Hematopoietic multipotent progenitor cell treated with erythropoietin and hydrocortisone succinate and interleukin-3 and kit ligand, for 6 days (in vitro differentiated cells): ENCODE measurements at places on chromosomes 6 and 20.

DNA sequence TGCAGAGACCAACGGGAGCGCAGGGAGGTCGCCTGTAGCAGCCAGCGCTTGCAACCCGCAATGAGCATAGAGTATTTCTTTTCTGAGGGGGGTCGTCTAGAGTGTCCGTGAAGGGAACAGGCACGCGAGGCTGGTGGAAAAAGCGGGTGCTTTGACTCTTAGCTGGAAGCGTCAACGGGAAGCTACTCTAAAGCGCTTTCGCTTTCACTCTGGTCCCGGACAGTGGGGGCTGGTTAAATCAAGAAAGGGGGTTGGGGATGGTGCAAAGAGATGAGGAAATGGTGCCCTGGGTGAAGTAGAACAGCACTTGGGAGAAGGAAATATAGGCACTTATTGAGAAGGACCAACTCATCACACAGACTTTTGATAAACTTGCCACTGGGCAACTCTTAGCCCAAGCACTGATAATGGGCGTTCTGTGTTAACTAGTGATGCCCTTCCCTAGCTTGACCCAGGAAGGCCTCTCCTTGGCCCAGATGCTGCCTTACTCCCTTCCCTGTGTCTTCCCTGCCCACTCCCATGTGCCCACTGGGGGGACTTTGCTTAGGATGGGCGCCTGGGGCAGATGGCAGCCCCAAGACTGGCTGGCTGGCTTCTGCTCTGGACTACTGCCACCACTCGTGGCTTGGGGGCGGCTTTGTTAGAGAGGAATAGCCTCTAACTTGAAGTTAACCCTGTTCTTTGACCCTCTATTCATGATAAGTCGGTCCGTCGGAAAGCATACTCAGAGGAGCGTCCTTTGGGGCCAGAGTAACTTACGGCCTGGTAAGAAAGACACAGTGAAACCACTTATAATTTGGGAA, 585 bp downstream of the PSMB9 start:
- peak; percentile 63 for DNase-seq

- peak; percentile 74 for DNase-seq
Measured at GRCh38 chr6:137271245-137272183, 52.3 kb upstream of the IFNGR1 start.

DNA sequence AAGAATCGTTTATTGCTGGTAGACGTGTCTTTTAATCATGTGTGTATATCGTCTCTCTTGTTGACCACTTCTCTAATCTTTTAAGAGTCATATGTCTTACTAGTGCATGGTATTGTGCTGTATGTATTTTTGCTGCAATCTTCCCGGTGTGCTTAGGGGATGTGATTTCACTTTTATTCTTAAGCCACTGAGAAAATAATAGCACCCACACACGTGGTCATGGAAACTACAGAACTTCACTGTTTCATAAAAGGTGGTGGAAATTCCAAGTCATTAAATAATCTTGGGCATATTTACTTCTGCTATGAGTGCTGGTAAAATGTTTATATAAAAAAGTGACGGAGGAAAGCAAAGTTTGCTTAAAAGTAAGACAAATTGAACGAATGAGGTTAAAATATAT, 3.0 kb upstream of the CDYL start:
- no peak for DNase-seq

- DNase-seq, result no peak
Measured at GRCh38 chr6:52534966-52535390, 41.9 kb downstream of the TRAM2 start.

GRCh38 chr6:154901876-154902552, 93.1 kb upstream of the TIAM2 start:
- peak; percentile 33 for DNase-seq

DNA sequence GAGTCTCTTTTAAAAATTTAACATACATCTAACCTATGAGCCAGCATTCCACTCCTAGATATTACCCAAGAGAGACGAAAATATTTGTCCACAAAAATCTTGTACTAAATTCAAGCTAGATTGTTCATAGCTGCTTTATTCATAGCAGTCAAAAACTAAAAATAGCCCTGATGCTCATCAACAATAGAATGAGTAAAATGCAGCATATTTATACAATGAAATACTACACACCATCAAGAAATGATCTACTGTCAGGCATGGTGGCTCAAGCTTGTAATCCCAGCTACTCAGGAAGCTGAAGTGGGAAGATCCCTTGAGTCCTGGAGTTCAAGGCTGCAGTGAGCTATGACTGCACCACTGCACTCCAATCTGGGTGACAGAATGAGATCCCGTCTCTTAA, 22.0 kb upstream of the SRC start:
- no peak for DNase-seq

DNA sequence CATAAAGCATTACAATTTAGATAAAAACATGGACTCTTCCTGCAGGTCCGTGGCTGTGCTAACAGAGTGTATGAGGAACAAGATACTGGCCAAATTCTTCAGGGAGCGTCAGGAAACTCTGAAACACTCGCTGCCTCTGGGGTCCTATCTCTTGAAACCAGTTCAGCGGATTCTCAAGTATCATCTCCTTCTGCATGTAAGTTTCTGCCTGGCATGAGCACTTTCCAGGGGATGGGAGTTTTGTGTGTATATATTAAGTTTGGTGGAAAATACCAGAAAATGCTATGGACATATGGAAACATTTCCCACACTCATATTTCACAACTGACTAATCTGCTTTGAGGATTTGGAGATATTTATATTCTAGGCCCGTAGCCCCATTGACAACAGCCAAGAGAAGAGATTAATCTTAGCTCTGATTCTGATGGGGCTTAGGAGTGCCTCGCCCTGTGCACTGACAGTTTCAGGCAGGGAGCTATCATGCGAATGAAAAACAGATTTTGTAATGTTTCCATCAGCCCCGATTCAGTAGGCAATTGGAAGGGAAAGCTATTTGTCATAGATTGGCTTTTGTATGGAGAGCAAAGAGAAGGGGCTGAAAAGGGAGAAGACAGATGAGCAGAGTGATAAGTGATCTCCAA, 64.7 kb upstream of the MTHFD1L start:
- DNase-seq, result no peak

GRCh38 chr20:24535941-24536730, 66.7 kb downstream of the SYNDIG1 start:
- DNase-seq, result no peak

GRCh38 chr20:63315240-63315689, 22.3 kb downstream of the COL20A1 start:
- no peak for DNase-seq

GRCh38 chr20:41411391-41411847, 44.8 kb upstream of the EMILIN3 start:
- peak; percentile 78 for DNase-seq

- no peak for DNase-seq
Measured at GRCh38 chr6:89051676-89052075, 28.9 kb upstream of the PNRC1 start.

DNA sequence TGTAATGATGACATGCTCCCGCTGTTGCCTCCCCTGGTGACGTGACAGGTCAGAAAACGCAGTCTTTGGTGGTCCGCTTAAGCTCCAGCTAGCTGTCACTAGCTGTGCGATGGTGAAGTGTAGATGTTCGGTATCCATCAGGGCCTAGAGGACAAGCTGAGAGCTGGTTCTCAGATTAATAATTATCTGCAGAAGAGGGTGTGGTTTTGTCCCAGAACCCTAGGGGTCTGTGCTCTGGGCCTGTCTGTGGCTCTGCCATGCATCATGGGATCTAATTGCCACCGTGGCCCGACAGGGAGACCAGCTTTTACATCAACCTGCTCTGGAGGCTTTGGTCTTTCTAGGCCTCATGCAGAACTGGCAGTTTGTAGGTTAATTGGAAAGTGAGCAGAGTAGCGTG, 34.1 kb downstream of the ERMARD start:
- no peak for DNase-seq

GRCh38 chr6:16130437-16130891, 1.6 kb downstream of the MYLIP start:
- DNase-seq, result no peak

DNA sequence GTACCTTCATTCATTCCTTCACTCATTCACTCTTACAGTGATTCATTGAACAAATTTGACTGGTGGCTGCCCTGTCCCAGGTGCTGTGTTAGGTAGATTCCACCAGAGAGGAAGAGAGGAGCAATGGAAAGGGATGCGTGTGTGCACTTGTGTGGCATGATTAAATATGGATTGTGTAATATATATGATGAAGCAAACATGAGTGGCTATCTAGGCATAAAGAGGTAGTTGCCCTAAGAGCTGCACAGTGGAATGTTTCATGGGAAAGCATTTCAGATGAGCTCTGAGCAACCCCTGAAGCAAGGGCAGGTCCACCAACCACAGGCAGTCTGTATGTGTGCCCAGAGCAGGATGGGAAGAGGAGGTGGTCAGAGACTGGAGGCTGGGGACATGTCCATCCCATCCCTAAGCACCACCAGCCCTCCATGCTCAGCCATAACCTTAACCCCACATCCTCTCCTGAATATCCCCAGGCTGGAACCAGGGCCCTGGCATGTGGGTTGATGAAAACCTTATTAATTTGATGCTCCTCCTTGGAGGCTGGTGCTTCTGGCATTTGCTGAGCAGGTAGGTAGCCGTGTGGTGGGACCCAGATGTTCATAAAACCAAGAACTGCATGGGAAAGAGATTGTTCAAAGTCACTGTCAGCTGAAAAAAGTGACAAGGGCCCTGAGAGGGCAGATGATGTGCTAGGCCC, 226.2 kb downstream of the SYNDIG1 start:
- no peak for DNase-seq

- DNase-seq, result no peak
Measured at GRCh38 chr6:149064660-149065015, 252.9 kb upstream of the TAB2 start.

- peak; percentile 81 for DNase-seq
Measured at GRCh38 chr20:34365765-34366213, 2.7 kb downstream of the ITCH start.

- DNase-seq, result no peak
Measured at GRCh38 chr6:109351231-109352130, 30.8 kb downstream of the CD164 start.

- no peak for DNase-seq
Measured at GRCh38 chr6:129733290-129733689, 23.3 kb upstream of the ARHGAP18 start.

DNA sequence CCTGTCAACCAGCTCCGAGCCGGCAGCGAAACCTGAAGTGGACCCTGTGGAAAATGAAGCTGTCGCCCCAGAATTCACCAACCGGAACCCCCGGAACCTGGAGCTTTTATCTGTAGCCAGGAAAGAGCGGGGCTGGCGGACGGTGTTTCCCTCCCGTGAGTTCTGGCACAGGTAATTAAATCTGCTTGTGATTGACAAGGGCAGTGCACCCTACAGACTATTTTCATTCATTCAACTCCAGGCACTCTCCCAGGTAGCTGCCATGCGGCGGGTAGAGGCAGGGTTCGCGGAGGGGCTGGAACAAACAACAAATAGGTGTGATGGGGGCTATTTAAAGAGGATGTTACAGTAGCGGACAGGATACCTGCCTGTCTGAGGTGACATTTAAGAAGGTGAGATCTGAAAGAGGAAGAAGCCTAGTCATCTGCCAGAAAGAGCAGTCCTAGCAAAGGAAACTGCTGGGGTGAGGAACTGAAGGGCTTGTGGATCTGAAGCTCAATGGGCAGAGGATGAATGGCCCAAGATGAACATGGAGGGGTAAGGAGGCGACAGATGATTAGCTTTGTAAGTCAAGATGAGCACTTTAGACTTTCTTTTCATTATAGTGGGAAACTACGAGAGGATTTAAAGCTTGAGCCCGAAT, 810 bp downstream of the MRPL18 start:
- peak; percentile 31 for DNase-seq

GRCh38 chr20:57476641-57477461, 48.1 kb downstream of the CTCFL start:
- DNase-seq, result no peak

GRCh38 chr6:155497273-155497672, 41.6 kb upstream of the NOX3 start:
- no peak for DNase-seq

DNA sequence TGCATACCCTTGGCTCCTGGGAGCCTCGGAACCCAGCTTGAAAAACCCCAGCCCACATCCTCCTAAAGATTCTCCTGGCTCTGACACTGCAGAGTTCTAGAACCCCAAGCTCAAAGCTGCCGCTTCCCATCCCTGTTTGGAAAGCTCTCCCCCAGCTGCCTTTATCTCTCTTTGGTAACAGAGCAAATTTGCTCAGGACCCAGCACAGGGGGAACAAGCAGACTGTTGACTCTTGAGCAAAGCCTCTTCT, 38.9 kb downstream of the HNF4A start:
- DNase-seq, result no peak
